T-helper 17 cell (primary cell): ENCODE measurements at places on chromosomes 11 and 22.

GRCh38 chr11:76783896-76784813 lies 999 bp downstream of the TSKU start:
- no peak for DNase-seq

- DNase-seq = no peak
Measured at GRCh38 chr22:44005524-44005923, 18.6 kb upstream of the PARVB start.

DNA sequence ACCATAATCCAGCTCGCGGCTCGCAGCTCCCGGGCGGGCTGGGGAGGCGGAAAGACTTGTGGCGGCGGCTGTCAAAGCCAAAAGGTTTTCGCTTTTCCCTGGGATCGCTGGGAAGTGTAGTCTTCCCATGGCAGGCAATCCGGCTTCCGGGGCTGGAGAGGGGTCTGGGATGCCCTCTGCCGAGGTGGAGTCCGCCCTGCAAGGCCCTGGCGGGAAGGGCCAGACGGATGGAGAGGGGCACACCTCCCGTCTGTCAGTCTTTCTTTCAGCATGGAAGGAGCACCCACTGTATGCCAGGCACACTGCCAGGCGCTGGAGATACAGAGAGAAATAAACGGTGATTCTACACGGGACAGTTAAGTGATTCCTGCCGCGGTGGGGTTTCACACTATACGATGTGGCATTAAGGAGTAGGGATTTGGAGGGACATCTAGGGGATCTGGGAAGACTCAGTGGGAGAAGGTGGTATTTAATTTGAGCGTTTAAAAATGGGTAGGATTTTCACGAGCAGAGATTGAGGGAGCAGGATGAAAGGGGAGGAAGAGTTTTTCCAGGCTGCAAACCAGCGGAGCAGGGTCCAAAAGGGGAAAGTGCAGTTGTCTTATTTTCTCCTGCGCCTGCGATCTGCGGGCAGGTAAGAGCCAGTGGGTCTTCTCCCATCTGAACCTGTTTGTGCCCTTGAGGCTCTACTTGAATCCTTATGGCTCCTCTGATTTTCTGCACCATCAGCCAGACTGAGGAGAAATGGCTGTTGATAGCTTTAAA lies at the start of gene BACE1:
Gene BACE1, minus strand, starts transcription at position 60 of the 765 bp plus-strand sequence. CDS start 461 bp downstream, outside the sequence.
- DNase-seq = no peak

GRCh38 chr11:14499178-14499559 lies 442 bp downstream of the COPB1 start:
- peak; percentile 26 for DNase-seq

DNA sequence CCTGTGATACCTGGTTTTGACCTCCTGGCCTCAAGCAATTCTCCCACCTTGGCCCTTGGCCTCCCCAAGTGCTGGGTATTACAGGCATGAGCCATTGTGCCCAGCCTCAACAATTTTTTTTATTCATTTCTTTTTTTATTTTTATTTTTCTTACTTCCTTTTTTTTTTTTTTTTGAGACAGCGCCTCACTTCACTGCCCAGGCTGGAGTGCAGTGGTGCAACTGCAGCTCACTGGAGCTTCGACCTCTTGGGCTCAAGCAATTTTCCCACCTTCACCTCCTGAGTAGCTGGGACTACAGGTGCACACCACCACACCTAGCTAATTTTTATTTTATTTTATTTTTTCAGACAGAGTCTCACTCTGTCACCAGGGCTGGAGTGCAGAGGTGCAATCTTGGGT lies 25.5 kb upstream of the CECR2 start:
- no peak for DNase-seq

DNA sequence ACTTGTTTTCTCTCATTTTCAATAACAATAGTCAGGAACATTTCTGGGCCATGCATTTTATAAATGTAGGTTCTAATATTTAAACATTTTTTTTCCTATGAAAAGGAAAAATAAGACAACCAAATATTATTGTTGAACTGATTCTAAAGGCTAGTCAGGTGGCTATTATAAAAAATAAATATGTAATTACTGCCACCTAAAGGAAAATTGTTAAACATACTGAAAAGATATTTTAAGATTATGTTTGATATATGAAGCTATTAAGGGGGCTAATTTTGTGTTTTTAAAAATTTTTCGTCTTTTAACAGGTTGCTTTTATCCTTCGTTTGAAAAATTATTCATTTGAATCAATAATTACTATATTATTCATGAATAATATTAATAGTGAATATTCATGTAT lies 62.2 kb upstream of the FDX1 start:
- DNase-seq = no peak

- DNase-seq = no peak
Measured at GRCh38 chr11:102111787-102112508, 1.7 kb downstream of the YAP1 start.

DNA sequence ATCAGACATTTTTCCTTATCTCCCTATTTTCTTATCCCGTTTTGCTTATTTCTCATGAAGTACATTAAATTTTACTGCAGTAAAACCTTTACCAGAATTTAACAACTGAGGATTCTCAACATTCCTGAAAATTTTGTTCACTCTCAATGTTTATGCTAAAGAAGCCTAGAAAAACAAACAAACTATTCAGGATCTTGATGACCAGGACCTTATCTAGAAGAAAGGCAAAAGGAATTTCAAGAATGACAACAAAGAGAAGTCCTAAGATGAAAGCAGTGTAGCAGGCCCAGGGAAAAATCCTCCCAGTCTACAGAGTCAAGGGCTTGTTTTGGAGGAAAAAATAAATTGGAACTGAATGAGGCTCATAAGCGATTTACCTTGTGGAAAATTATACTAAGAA lies 283.3 kb upstream of the ARHGAP42 start:
- DNase-seq = no peak

GRCh38 chr11:48041877-48042695 lies 61.7 kb downstream of the PTPRJ start:
- no peak for DNase-seq

DNA sequence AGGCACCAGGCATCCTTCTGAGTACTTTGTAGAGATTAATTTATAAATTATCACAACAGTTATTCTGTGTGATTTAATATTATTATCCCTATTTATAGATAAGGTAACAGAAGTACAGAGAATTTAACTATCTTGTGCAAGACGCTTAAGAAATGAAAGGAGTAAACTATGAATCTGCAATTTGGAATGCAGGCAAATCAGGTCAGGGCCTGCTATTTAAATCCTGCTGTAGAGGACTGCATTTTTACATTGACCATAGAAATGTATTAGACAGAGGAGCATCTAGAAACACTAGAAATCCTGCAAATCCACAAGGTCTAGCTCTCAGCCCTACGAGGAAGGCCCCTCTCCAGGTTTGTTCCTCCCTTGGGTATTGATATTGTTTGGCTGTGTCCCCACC lies 336.2 kb downstream of the ETS1 start:
- no peak for DNase-seq

DNA sequence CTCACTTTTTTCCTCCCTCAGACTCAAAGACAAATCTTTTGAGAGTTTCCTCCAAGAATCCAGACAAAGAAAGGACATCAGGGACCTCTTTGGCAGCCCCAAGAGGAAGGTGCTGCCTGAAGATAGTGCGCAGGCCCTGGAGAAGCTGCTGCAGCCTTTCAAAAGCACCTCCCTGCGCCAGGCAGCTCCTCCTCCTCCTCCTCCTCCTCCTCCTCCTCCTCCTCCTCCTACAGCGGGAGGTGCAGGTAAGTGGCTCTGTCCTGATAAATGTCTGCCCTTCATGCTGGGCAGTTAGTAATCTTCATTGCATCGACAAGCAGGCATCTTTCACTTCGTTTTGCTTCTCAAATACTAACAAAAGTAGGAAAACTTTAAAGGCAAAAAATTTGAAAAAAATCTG lies 82.8 kb upstream of the PARVA start:
- DNase-seq = no peak
